ENCODE measurements at places on chromosomes 11 and 22.

DNA sequence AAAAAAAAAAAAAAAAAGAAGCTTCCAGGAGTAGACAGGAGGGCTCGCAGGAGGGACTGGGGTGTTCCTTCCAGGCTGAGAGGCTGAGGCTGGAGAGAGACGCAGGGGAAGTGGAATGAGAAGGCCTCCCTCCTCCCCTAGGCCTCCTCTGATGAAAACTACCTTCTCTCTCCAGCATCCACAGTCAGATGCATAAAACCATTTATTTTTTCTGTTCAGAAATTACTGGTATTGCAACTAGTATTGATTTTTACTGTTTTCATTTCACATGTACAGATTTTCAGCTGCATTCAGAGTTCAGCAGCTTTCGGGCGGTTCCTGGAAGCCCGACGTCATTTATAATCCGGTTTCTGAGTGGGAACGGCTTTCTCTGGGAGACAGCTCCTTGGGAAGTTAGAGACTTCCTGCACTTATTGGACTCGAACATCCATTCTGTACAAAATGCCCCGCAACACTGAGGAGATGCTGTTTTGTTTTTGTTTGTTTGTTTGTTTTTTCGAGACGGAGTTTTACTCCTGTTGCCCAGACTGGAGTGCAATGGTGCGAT, 6.9 kb upstream of the NFAM1 start:
- DNase-seq = no peak

GRCh38 chr11:1299621-1300020, 9.8 kb downstream of the TOLLIP start:
- DNase-seq = no peak

- DNase-seq = no peak
Observed at GRCh38 chr11:10679644-10680043, 13.9 kb downstream of the IRAG1 start.

DNA sequence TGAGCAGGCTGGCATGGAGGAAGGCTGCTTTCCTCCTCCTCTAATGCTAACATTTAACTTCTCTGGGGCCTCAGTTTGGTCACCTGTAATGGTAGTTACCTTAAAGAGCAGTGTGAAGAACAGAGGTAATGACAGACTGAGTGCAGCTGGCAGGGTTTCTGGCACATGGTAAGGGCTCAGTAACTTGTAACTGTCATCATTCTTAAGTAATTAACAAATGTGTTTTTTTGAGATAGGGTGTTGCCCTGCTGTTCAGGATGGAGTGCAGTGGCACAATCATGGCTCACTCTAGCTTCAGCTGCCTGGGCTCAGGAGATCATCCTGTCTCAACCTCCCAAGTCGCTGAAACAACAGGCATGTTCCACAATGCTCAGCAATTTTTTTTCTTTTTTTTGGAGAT, 242.0 kb upstream of the SYN3 start:
- no peak for DNase-seq

GRCh38 chr11:59755701-59756557, 753 bp downstream of the STX3 start:
- DNase-seq = no peak

GRCh38 chr11:47394322-47395222, 13.8 kb upstream of the SLC39A13 start:
- DNase-seq = no peak

DNA sequence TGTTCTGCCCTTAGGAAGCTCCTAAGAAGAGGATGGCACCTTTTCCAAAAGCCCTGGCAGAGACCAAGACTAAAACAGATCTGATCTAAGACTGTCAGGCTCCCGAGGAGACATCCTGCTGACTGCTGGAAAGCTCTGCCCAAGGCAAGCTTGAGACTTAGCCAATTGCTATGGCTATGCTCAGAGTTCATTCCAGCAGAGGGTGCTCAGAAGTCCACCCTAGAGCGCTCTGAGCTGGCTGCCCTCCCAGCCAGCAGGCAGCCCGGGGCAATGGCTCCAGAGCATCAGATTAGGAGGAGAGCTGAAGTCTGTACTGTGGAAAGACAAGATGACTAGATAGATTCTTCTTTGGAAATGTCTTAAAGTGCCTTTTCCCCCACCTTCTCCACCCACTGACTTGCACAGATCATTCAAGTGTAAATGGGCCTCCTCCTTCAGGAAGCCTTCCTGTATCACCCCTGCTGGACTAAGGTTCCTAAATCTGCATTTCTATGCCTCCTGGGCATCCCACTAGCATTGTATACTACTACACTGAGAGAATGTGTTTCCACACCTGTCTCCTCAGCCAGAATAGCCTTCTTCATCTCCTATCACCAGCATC, 23.4 kb downstream of the LRRC55 start:
- DNase-seq = no peak

DNA sequence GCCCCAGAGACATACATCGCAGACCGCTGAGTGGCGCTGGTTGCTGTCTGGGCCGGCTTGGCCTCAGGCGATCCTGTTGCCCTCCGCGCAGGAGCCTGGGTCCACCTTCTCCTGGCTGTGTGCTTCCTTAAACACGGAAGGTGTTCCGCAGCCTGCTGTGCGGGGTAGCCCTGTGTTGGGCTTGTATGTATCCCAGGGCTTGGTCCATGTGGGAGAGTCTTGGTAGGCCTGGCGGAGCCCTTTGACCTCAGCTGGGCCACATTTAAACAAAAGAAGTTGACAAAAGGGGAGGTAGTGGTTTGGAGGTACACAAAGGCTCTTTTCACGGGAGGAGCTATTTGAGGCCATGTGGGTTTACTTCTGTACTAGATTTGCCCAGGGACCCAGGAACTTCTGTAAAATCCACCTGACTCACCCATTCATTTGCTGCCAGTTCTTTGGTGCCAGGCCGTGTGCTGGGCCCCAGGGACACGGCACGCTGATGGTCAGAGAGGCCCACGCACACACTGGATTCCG, 11.0 kb upstream of the GRAMD4 start:
- no peak for DNase-seq

GRCh38 chr11:64638018-64638665, 47.1 kb downstream of the SLC22A12 start:
- DNase-seq = no peak

- DNase-seq = no peak
Observed at GRCh38 chr11:2574553-2575535, 125.0 kb downstream of the KCNQ1OT1 start.

- DNase-seq = no peak
Observed at GRCh38 chr22:32613773-32614392, 139.3 kb downstream of the FBXO7 start.

DNA sequence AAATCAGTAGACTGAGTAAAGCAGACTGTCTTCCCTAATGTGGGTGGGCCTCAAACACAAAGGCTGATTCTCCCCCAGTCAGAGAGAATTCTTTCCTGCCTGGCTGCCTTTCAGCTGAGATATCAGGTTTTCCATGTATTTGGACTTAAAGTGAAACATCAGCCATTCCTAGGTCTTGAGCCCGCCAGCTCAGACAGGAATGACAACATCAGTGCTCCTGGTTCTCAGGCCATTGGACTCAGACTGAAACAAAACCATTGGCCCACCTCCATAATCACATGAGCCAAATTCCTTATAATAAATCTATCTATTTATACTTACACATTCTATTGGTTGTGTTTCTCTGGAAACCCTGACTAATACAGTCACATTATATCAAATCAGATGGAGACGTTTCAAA, 56.7 kb upstream of the CLPB start:
- no peak for DNase-seq

DNA sequence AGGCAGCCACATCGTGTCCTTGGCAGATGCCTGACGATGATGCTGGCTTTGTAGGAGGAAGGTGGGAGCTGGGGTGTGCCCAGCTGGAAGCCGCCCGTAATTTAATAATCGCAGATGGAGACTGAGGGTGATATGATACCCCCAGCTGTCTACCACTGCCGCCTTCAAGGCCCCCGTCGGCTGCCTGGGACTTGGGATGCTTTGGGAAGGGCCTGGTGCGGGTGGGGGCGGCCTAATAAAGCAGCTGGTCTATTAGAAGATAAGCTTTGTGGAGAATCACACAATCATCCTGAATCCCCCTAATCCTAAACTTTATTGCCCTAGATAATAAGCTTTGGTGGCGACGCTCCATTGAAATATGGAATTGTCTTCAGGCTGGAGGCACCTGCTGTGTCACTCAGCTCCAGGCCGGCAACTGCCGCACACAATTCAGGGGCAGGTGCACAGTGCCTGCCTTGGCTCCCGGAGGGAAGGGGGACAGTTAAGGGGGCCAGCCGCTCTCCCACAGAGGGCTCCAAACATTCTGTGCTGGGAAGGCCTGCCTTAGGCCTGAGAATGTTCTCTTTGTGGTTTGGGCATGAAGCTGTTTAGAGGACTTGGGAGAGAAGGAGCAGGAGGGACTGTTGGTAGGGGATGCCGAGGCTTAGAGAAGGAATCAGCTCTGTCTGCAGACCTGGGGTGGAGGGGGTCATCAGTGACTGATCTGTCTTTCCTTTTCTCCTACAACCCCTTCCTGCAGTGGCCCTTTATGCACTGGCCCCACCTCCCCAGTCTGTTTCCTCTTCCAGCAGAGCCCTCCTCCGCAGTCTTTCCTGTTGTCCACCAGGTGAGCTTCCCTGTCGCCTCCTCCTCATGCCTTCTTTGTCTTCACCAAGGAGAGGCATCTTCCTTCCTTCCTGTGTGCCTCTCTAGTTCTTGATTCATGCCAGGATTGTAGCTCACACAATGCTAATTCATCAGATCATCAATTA, 65.3 kb downstream of the ARL14EP start:
- DNase-seq = no peak

DNA sequence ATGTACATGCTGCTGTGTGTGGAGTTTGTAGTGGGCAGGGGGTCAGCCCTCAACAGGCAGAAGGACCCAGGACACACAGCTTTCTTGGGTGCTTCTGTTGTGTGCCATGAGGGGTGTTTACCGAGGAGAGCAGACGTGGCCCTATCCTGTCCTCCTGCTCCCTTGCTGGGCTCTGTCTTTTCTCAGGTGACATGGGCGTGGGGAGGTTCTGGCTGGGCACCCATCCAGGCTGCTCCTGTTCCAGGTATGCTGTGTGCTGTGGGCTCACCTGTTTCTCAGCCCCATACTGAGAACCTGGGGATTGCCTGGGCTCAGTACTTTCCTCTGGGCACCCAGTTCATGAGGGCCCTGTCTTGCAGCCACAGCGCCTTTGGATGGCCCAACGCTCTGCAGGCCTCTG, 23.3 kb downstream of the MICALL1 start:
- DNase-seq = no peak

DNA sequence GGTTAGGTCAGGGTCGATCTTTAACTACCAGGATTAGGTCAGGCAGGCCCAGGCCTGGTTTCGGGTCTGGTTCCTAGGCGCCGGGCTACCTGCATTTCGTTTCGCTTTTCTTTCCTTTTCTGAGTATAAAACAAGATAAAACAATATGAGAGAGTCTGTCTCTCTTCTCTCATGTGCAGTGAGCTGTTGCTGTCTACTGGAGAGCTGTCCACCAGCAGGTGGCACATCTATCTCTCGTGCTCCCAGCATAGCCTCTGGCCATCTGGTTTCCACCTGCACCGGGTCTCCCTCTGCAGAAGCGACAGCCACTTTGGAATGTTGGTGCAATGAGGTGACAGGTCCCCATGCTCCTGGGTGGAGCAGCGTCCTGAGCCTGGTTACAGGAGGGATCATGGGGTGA, 27.6 kb downstream of the RIBC2 start:
- no peak for DNase-seq

DNA sequence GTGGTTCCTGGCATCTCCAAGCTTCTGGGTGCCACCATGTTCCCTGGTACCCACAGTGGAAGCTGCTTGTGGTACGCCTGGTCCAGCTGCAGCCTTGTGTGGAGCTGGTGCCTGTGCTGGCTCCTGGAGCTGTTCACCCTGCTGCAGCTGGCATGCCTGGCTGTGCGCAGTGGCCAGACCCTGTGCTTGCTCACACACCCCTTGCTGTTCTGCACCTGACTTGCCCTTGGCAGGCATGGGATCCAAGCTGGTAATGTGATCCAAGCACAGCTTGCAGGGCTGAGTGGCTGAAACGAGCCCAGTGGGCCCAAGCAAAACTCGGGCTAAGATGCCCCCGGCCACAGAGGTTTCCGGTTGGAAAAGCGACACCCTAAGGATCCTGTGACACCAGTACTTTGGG, 104.7 kb upstream of the CLMP start:
- no peak for DNase-seq

GRCh38 chr11:7654195-7654705, 19.1 kb downstream of the CYB5R2 start:
- DNase-seq = no peak

DNA sequence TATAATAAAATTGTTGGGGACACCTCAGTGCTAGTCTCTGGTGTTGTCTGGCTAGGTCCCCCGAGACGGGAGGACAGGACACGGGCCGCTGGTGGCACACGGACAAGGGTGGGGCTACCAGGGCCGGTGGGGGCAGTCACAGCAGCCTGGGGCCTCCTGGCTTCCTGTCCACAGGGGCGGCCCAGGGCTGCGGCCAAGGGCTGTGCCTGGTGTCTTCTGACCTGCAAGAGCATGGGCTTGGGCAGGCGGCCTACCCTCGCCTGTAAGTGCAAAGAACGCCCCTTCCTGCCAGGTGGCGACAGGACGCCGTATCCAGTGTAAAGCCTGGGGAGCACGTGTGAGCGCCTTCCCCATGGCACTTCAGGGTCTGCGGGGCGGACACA, 3.6 kb downstream of the LRFN4 start:
- no peak for DNase-seq

DNA sequence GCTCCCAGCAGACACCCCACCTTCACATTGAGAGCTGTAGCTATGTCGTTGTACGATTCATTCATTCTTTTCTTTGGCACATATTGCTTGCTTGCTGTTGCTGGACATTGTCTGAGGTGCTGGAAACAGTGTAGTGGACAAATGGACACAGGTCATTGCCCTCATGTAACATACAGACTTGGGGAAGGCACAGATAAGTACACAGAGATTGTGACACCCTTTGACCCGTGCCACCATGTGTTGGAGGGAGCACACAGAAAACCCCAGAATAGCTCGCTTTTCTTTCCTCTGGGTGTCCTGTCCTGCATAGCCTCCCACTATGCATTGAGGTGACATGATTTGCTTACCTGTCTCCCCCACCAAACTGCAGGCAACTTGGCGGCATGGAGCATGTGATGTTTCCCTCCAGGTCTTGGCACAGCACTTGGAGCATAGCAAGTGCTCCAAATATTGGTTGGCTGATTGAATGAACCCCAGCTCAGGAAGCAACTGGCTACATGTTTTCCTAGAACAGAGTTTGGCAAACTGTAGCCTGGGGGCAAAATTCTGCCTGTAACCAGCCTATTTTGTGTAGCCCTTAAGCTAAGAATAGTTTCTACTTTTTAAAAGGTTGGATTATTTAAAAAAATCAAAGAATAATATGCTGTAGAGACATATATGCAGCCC, 30.9 kb upstream of the NECTIN1 start:
- DNase-seq = no peak

GRCh38 chr22:50439314-50439870, 35.4 kb downstream of the SBF1 start:
- no peak for DNase-seq

- no peak for DNase-seq
Observed at GRCh38 chr11:94546886-94547285, 3.2 kb downstream of the FUT4 start.
